ENCODE measurements at places on chromosomes 11 and 22.

DNA sequence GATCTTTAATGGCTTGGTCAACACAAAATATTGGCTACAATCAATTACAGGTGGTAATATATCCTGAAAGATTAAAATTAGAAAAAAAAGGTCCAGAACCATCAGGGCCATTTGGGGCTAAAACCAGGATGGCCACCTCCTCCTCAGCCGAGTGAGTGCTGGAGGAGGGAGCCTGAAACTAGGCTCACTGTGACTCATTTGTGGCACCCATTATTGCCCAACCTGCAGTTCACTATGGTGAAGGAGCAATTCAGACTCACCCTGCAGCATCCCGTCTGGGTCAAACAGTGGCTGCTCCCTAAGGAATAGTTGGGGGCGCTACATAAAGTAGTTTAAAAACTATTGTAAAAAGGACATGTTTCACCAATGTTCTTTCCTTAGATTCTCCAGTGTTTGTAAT, 60.7 kb downstream of the GLYATL1 start:
- no peak for DNase-seq

GRCh38 chr11:23509023-23509422, 648.7 kb upstream of the CCDC179 start:
- DNase-seq = no peak

DNA sequence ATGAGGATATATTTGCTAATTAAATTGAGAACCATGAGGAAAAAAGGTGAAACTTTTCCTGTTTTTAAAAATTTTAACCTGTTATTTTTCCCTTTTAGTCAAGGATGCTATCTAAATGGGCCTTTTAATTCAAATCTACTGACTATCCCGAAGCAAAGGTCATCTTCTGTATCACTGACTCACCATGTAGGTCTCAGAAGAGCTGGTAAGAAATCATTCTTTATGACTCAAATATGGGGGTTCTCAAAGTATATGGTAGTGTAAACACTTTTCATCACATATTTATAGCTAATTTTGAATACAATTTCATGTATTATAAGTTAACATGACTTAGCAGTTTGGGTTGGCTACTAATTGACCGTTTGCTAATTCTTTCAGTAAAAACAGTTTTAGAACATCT, 88.2 kb downstream of the CYP2R1 start:
- DNase-seq = no peak

DNA sequence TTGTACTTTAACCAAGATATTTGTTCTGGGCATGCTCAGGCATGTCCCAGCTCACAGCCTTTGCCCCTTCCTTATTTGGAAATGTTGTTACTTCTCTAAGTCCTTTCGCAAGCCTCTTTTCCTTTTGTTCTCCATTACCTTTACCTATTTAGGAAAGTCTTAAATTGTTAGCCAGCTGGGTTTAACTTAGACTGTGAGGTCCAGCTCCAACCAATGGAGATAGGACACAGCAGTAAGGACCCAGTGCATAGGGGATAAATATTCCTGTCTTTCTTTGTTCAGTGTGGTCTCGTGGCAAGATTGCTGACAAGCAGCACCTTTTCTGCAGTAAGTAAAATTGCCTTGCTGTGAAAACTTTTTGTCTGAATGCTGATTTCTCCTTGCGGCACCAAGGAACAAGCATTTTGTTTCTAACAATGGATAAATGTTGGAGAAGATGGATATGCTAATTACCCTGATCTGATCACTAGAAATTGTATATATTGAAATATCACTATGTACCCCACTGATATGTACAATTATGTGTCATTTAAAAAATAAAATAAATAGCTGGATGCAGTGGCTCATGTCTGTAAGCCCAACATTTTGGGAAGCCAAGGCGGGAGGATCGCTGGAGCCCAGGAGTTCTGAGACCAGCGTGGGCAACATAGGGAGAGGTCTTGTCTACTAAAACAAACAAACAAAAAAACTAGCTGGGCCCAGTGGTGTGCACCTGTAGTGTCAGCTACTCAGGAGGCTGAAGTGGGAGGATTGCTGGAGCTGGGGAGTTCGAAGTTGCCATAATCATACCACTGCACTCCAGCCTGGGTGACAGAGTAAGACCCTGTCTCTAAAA, 31.9 kb upstream of the FTH1 start:
- no peak for DNase-seq

DNA sequence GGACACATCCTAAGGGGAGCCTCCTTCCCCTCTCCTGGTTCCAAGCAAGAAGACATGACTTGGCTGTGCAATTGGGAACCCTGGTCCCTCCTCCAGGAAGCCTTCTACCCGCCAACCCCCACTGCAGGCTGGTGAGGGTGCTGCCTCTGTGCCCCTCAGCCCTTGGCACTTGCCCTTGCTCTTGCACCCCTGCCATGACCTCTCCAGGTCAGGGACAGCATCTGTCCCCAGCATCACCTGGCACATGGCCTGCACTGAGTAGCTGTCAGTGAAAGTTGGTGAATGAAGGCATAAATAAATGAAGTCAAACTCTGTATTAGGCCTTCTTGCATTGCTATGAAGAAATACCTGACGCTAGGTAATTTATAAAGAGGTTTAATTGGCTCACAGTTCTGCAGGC, 1.9 kb upstream of the GTSE1 start:
- DNase-seq = no peak

DNA sequence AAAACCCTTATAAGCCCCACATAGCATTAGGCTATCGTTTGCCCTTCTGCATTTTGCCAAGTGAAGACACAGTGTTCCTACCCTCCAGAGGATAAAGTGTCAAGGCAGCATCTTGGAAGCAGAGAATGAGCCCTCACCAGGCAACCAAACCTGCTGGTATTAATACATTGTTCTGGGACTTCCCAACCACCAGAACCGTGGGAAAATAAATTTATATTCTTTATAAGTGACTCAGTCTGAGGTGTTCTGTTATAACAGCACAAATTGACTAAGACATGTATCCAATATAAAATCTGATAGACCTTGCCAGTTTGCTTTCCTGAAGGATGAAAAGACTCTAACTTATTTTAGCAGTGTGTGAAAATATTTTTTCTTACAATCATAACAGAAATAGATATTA, 792.5 kb upstream of the LRRC4C start:
- no peak for DNase-seq

DNA sequence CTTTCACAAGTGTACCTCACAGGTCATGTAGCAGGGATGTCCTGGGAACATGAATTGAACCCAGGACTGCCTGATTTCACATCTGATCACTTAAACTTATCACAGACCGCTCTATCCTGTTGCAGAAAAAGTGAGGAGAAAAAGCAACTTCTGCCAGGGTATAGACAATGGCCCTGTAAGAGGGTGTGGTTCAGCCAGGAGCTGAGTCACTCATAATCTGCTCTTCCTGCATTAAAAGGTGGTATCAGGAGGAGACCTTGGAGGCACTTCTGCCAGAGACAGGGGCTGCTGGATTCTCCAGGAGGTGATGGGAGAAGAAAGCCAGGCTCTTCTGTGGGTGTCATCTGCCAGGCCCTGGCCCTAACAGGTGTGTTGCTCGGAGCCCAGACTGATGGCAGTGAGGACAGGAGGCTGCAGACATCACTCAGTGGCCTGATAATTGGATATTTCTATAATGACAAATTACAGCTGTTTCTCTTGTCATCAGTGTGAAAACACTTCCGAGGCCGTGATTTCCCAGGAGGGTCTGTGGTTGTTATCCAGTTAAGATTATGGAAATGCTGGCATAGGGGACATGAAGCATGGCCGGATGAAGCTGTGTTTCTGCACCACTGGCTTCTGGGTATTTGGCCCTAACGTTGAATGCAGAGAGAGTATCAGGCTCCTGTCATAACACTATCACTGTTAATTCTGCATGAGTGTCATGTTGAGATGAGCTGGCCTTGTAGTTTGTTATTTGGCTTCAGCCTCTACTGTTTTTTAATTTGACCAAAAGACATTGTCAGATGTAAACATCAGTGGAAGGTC, 125.1 kb upstream of the ZBED5 start:
- no peak for DNase-seq

DNA sequence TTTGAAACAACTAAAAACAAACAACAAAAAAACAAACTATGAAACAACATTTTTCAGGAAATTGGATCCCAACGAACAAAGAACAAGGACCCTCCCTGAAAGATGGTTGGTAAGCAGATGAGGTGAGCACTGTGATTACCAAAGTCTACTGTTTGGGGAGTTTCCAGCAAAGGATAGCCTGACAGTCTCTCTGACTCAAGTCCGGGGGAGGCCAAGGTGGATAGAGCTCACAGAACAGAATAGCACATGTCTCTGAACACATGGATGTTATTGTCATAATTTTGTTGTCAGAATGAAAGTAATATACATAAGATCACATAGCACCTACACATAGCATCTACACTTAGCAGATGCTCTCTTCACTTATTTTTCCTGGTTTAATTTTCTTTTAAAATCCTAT, 501.3 kb upstream of the TENM4 start:
- no peak for DNase-seq

- DNase-seq = no peak
Measured at GRCh38 chr11:47641600-47642098, 710 bp downstream of the MTCH2 start.

DNA sequence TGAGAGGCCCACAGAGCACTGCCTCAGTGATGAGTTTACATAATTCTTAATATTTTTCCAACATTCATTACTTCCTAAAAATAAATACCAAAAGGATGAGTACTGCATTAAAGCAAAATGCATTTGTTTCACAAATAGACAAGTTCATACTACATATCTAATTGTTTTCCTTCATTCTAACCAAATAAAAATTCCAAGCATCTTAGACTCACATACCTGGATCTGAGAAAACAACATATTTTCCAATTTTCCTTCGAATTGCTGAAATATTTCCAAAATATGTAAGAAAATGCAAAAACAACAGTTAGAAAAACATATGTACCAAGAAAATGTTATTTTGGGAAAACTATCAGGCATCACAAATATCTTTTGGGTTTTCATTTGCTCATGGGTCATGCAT, 127.9 kb upstream of the CEP126 start:
- DNase-seq = no peak

- DNase-seq = no peak
Measured at GRCh38 chr11:1232021-1232882, 9.4 kb downstream of the MUC5B start.
